ENCODE measurements at places on chromosomes 5 and 9. TPM values are rescaled to one million over a fixed set of nuclear protein-coding genes. Genes with fewer than 3 reads are reported as not detected.

Gene ANXA6
- 454 TPM for polyA plus RNA-seq

Gene SLC6A19
- not detected for polyA plus RNA-seq

Gene FAM169A
- not detected for polyA plus RNA-seq

Gene TARS1
- polyA plus RNA-seq: 54.1 TPM

Gene GLIPR2
- polyA plus RNA-seq: 67.7 TPM

Gene ARHGEF28
- polyA plus RNA-seq: 11.6 TPM
